ENCODE measurements at places on chromosomes 16 and 17. TPM values are rescaled to one million over a fixed set of nuclear protein-coding genes. Genes with fewer than 3 reads are reported as not detected.

- no peaks in the 10 kb centered on the region for H3K36me3 ChIP-seq
- H3K4me3 ChIP-seq, result no peak overlapping the region
- no peak overlapping the region for H3K27ac ChIP-seq
- H3K4me1 ChIP-seq, result no peaks in the 10 kb centered on the region
- H3K27me3 ChIP-seq, result no peaks in the 10 kb centered on the region
Observed at GRCh38 chr17:19341641-19342610, 20.6 kb downstream of the B9D1 start.

Gene GRAP
- 10.1 TPM for total RNA-seq

- no peak overlapping the region for H3K27ac ChIP-seq
- no peaks in the 10 kb centered on the region for H3K27me3 ChIP-seq
- peaks cover 50% of the 10 kb centered on the region for H3K4me1 ChIP-seq
Observed at GRCh38 chr16:53065461-53066061, 10.8 kb downstream of the CHD9 start.

Gene ACAP1
- 225 TPM for total RNA-seq

Gene CACNG3
- total RNA-seq, result not detected
